HepG2 (cell line): ENCODE measurements at places on chromosomes 1 and 21. TPM values are rescaled to one million over a fixed set of nuclear protein-coding genes. Genes with fewer than 3 reads are reported as not detected.

Gene HEYL
- polyA plus RNA-seq, result 0.03 TPM in 1 of 2 replicates, not detected in the other

Gene NUDT4B
- 17.8 and 24.5 TPM in 2 replicates for polyA plus RNA-seq

Gene LCE2A
- polyA plus RNA-seq, result not detected in 2 replicates

Gene CD1C
- not detected in 2 replicates for polyA plus RNA-seq

Gene SLC9C2
- polyA plus RNA-seq, result 0.03 TPM in 1 of 2 replicates, not detected in the other

Gene AMY2A
- not detected in 2 replicates for polyA plus RNA-seq

Gene RNF223
- polyA plus RNA-seq, result 0.03 and 0.05 TPM in 2 replicates

Gene VPS45
- polyA plus RNA-seq, result 13.7 and 15.2 TPM in 2 replicates

Gene AXDND1
- polyA plus RNA-seq, result 0.15 and 0.46 TPM in 2 replicates

Gene AMY1B
- not detected in 2 replicates for polyA plus RNA-seq

Gene RBM11
- polyA plus RNA-seq, result 0.14 and 0.26 TPM in 2 replicates

Gene DSTYK
- 2.5 and 2.6 TPM in 2 replicates for polyA plus RNA-seq

Gene GJA4
- not detected in 2 replicates for polyA plus RNA-seq

Gene CD1E
- polyA plus RNA-seq, result not detected in 2 replicates

Gene TRIM17
- polyA plus RNA-seq, result 0.22 and 0.32 TPM in 2 replicates

Gene CDC42SE1
- polyA plus RNA-seq, result 17.9 and 20.5 TPM in 2 replicates

Gene PERM1
- 0.29 and 0.38 TPM in 2 replicates for polyA plus RNA-seq

Gene CLIC6
- polyA plus RNA-seq, result not detected in 2 replicates

Gene E2F2
- polyA plus RNA-seq, result 0.50 and 0.65 TPM in 2 replicates

Gene OPRD1
- polyA plus RNA-seq, result 0.01 and 0.03 TPM in 2 replicates

Gene GPX7
- polyA plus RNA-seq, result 16.2 and 17.2 TPM in 2 replicates
